Activated effector memory CD4-positive, alpha-beta T cell treated with Interleukin-2 at 50 U/mL for 16 hours (primary cell): ENCODE measurements at places on chromosomes 7 and 10.

GRCh38 chr10:51952056-51952455 is 252.7 kb upstream of the CSTF2T start:
- DNase-seq = no peak

- no peak for DNase-seq
Observed at GRCh38 chr10:5014936-5015335, 11.3 kb upstream of the AKR1C2 start.

DNA sequence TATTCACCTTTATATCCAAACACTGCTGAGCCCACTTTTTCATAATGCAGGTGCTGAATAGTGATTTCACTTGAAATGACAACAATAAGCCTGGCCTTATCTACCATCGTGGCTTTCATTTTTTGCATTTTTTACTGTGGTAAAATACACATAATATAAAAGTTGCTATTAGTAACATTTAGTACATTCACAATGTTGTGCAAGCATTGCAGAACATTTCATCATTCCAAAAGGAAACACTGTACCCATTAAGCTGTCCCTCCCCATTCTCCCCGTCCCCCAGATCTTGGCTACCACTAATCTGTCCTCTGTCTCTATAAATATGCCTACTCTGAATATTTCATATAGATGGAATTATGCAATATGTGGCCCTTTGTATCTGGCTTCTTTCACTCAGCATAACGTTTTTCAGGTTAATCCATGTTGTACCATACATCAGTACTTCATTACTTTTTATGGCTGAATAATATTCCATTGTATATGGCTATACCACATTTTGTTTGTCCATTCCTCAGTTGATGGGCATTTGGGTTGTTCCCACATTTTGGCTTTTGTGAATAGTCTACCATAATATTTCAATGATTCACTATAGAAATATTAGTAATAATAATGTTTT is 68.5 kb upstream of the ARID5B start:
- no peak for DNase-seq

DNA sequence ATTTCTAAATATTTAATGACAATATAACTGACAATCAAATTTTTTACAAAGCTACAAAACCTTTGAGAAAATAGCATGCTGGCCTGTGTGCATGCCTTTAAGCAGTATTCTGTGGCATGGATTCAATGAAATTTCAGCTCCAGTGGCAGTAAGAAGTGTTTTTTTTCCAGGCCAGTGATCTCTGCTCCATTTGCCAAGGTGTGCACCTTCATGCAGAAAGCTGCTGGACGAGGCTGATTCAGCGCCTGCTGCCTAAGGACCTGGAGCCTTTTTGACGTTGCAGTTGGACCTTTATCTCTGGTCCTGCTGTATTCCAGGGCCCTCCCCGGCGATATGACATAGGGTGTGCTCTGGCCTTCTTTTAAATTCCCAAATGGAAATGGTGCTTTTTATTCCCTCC is 26.6 kb downstream of the VWC2 start:
- DNase-seq = no peak

DNA sequence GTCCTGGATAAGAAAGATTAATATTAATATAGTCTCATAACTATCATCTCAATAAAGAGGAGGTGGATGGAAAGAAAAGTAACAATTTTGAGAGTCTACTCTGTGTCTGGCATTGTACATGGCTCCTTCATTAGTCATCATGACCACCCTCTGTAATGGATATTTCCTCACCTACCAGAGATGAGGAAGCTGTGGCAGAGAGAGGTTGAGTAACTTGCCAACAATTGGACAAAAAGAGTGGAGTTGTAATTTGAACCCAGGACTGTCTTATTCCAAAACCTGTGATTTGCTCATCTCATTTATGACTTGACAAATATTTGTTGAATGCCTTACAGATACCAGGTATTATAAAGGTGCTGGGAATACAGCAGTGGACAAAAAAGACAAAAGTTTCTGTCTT is 2.1 kb upstream of the IDE start:
- no peak for DNase-seq

- no peak for DNase-seq
Observed at GRCh38 chr10:57260175-57260574, 899.1 kb upstream of the ZWINT start.
